NCI-H2081 (cell line): ENCODE measurements at places on chromosomes 12 and 14.

DNA sequence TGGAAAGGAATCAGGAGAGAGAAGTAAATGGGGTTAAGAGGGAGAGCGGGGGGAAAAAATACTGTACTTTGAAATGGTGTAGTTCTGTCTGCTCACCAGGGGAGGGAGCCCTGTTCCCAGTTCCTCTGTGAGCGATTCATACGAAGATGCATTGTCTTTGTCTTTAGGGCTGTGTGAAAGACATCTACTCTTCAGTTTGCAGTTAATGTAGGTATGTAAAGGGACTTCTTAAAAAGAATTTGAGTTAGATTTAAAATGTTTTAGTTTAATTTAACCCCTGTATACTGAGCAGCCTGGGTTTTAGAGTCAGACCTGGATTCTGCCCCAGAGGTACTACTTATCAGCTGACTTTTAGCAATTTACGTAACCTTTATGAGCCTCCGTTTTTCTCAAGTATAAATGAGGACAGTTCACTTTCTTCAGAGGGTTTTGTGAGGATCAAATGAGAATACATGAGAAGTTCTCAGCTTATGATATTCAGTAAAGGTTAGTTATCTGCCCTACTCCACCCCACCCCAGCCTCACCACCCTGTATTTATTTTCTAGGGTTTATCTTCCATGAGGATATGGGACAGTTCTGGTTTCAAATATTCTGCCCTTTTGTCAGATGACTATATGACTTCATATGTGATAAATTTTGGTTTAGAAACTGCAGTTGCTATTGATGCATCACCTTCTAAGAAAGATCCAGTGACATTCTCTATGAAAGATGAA lies 82.5 kb upstream of the EVL start:
- peak; percentile 68 for DNase-seq

DNA sequence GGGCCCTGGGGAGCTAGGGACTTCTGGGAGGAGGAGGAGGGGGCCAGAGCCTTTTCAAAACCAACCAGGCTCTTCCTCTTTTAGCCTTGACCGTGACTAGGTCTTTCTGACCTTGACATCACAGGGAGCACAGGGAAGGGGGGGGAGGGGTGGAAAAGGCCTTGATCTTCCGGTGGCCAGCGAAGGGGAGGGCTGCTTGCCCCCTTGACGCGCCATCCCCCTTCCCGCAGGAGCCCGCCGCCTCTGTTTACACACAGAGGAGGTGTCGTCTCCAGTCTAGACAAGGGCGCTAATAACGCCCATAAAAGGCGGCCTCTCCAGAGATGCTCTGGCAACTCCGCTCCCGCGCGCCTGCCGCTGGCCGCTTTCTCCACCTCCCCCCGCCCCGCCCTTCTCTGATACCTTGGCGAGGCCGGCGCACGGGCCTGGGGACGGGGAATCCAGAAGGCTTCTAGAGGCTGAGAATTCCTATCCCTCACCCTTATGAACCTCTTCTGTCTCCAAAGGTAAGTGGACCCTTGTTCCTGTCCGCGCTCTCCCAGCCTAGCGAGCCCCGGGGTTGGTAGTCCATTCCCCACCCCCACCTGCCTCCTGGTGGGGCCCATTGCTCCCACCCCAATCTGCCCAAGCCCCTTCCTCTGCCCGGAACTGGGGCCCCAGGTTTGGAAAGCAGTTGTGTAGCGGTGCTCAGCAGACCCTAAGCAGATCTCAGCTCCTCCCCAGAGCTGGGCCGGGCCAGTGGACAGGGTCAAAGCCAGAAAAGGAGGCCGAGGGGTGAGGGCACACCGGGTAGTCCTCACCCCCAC lies 4.9 kb upstream of the HOXC12 start:
- no peak for DNase-seq

GRCh38 chr14:68807987-68808386 lies 15.1 kb upstream of the ZFP36L1 start:
- DNase-seq: no peak

DNA sequence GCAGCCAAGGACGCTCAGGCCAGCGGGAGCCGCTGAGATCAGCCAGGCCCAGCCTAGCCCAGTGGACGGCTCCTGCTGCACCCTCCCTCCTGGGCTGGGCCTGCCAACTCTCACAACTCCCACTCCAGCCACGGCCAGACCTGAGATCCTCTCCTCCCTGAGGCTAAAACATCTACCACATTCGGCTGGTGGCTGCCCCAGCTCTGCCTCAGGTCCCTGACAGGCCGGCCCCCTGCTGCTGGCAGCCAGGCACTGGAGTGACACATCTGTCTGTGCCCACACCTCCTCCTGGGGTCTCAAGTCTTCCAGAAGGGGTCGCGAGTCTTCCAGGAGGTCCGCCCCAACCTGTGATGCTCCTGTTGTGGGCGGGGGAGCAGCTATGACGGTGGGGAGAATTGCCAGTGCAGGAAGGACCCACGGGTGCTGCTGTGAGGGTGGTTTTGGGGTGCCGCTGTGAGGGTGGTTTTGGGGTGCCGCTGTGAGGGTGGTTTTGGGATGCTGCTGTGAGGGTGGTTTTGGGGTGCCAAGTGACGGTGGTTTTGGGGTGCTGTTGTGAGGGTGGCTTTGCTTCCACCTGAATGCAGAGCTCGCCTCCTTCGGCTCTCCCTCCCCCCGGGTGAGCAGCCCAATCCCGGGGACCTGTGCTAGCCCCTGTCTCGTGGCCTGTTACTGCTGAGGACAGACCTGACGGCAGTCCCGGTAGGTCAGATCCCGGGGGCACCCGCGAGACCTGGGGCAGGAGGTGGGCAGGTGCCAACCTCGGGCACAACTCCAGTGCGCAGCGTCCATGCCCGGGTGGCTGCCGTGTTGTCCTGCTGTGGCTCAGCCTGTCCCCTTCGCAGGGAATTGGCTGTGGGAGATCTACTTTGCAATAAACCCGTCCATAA lies 27.5 kb upstream of the C14orf180 start:
- DNase-seq: no peak

DNA sequence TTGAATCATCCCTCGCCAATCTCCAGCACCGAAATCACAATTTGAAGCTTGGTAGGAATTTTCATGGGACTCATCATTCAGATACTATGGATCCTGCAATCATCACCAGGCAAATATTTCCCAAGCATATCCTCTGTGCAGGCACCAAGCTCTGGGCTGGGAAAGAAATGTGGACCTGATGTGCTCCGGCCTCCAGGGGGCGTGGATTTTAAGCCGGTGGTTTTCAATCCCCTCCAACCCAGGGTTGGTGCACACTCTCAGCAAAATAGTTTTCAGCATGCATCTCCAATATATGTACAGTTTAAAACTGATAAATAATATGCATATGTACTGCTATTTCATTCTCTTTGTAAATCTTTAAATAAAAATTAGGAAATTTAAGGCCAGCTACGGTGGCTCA lies 98.9 kb downstream of the RBM19 start:
- no peak for DNase-seq

GRCh38 chr14:35234012-35234805 lies 58.0 kb upstream of the PSMA6 start:
- no peak for DNase-seq

DNA sequence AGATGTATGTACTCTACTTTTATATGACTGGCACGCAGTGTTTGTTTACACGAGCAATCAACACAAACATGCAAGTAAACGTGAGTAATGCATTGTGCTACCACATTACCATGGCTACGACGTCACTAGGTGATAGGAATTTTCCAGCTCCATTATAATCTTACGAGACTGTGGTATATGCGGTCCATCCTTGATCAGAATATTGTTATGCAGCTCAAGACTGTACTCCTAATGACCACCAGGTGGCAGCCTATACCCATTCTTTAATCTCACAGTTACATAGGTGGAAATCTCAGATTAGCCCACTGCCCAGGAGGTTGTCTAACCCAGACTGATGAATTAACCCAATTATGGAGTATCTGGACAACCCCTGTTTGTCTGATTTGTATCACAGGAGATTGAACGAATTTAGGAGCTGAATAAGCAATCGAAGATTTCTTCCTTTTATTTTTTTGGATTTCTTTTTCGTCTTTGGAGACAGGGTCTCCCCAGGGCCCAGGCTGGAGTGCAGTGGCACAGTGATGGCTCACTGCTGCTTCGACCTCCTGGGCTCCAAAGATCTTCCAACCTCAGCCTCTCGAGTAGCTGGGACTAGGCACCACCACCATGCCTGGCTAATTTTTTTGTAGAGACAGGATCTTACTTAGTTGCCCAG lies 8.7 kb upstream of the TESPA1 start:
- peak; percentile 67 for DNase-seq

GRCh38 chr14:61322799-61323290 lies 1.5 kb downstream of the PRKCH start:
- DNase-seq: no peak

GRCh38 chr12:115451151-115451779 lies 767.3 kb upstream of the TBX3 start:
- DNase-seq: no peak

DNA sequence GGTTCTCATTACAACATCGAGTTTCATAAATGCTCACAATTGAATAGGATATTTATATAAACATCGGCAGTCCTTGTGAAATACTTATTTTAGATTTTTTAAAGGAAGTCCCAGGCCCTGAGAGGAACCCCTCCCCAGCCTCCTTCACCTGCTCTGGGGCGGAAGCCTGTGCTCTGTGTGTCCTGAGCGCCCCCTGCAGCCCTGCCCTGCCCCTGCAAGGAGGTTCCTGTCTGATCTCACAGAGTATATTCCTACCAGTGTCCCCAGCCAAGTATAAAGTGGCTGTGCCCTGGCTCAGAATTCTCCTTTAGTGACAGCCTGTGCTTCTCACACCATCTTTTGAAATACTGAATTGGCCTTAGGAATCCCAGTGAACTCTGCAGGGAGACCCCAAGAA lies 659.5 kb downstream of the TMEM121 start:
- no peak for DNase-seq

DNA sequence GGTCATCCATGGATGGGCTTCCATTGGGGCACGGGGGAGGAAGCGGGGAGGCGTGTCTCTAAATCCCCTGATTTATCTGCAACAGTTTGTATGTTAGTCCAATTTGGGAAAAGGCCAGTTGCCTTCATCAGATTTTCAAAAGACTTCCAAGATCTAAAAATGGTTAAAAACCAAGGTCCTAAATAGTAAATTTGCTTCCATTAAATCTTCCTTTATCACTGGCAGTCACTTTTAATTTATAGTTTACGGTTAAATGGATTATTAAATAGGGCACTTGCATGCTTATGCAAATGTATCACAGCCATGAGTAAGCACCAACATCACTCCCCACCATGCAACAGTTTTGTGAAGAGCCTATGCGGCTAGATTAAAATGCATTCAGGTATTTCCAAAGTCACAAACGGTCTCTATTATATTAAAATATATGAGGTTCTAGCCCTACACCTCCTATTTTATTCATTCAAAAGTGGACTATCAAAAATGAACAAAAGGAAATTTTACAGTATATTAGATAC lies 108.2 kb upstream of the GPHB5 start:
- DNase-seq: no peak

GRCh38 chr12:56565510-56566101 lies 44.0 kb downstream of the RBMS2 start:
- DNase-seq: no peak

GRCh38 chr12:15220451-15220850 lies 766 bp downstream of the RERG start:
- no peak for DNase-seq

- no peak for DNase-seq
These were observed 3.5 kb downstream of the HMGA2 start for GRCh38 chr12:65827827-65828231.

GRCh38 chr14:92922883-92923743 lies at the start of gene CHGA:
Gene CHGA (plus strand): TSS chr14:92923150. CDS start chr14:92923360, 210 bp downstream.
- DNase-seq: peak; percentile 82
